Activated T-cell treated with anti-CD3 and anti-CD28 coated beads, Interleukin-2, amount 50 U/mL, for 48 hours (primary cell): ENCODE measurements at places on chromosomes 1 and 21.

GRCh38 chr1:182709225-182709764, 24.9 kb upstream of the RGS8 start:
- DNase-seq: no peak

DNA sequence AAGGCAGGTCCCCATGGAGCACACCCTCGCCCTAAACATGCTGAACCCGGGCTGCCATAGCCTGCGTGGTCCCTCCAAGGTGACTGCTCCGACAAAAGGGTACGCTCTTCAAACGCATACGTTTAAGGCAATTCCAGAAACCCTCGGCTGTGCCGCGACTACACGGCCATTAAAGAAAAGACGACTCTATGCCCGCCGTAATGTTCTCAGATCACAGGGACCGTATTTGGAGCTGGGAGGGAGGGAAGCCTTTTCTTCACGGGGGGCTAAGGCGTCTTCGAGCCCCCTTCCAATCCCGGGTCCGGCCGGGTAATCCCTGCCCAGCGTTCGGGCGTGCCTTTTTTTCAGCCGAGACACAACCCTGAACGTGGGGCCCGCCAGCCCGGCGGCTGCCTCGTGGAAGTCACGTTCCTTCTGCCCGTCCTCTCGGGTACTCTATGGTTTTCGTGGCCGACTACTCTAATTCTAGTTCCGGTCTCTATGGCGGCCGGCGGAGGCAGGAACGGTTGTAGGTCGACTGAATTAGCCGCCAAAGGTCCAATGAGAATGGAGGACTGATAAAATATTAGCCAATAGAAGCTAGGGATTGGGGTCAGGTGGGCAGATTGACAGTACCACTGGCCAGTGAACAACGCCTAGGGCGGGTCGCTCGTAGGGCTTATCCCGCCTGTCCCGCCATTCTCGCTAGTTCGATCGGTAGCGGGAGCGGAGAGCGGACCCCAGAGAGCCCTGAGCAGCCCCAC, at the start of gene YBX1:
Gene YBX1, plus strand, starts transcription at position 678 of the 743 bp plus-strand sequence. CDS start 148 bp downstream, outside the sequence.
- peak; percentile 97 for DNase-seq

DNA sequence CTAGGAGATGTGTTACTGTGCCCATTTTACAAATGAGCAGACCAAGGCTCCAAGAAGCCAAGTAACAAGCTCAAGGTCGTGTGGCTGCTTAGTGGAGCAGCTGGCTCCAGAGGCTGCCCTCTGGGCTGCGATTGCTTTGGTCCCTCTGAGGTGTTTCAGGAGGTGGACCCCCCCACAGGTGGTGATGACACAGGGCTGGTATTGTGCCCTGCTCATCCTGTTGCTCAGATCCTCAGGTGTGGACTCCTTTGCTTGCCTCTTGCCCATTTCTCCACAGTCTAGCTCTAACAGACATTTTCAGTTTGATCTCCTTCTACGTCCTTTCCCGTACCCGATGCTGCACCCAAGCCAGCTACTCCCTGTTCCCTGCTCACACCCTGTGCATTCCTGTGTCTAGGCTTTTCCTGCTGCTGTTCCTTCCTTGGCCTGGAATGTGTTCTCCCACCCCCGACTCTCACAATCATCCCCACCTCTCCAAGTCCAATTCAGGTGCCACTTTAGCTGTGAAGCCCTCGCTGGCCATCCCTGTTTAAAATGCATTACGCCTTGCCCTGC, 28.1 kb upstream of the GRHL3 start:
- no peak for DNase-seq

DNA sequence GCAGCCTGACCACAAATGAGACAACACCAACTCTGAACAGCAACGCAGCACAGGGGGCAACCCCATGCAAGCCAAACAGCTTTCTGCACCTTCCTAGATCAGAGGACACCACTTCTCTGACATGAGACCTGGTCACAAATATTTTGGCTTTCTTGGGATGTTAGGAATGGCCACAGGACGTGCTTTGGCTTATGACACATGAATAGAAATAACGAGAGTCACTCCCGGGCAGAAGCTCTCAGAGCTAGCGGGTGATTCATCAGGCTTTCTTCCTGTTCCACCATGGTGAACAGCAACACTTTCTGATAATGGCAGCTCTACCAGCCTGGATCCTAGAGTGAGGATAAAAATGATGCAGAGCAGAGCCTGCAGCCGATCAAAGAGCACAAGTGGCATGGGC, 39.4 kb downstream of the PAFAH2 start:
- no peak for DNase-seq

DNA sequence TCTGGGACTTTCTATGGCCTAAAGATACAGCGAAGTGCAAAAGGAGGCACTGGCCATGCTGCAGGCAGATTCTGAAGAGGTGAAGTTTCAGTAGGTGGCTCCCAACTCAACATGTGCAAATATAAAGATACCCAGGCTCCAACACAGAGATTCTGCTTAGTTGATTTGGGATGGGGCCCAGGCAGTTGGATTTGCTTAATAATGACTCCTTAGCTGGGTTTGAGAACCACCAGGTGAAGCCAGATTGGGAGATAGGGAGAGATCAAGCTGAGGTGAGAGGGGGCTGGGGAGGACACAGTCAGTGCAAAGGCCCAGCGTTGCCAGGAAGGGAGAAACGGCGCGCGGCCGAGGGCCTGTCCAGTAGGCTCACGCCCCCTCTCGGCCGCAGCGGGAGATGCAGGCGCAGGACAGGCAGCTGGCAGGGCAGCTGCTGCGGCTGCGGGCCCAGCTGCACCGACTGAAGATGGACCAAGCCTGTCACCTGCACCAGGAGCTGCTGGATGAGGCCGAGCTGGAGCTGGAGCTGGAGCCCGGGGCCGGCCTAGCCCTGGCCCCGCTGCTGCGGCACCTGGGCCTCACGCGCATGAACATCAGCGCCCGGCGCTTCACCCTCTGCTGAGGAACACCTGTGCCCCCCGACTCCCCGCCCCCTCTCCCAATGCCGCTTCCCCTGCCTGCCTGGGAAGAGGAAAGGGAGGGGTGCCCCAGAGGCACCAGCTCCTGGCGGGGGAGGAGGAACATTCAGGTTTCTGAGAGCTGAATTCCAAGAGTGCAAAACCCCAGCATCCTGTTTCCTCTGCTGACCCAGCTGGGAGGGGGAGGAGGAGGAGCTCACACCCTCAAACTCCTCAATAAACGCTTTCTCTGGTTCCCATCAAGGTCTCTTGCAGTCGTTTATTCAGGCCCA, 1.2 kb downstream of the FAM167B start:
- peak; percentile 92 for DNase-seq

GRCh38 chr1:200139661-200140250, 112.2 kb downstream of the NR5A2 start:
- no peak for DNase-seq

DNA sequence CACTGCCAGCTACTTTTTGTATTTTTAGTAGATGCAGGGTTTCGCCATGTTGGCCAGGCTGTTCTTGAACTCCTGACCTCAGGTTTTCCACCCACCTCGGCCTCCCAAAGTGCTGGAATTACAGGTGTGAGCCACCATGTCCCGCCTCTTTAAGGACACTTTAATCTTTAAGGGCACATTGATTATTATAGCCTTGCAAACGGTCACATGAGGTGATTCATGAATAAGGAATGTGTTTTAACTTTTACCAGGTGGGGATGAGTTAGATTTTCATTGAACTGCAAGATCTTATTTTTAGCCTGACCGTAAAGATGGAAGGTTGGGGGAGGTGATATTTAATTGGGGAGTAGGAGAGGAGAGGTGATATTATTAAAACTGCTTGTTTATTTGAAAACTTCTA, 61.9 kb downstream of the TBCE start:
- DNase-seq: no peak

DNA sequence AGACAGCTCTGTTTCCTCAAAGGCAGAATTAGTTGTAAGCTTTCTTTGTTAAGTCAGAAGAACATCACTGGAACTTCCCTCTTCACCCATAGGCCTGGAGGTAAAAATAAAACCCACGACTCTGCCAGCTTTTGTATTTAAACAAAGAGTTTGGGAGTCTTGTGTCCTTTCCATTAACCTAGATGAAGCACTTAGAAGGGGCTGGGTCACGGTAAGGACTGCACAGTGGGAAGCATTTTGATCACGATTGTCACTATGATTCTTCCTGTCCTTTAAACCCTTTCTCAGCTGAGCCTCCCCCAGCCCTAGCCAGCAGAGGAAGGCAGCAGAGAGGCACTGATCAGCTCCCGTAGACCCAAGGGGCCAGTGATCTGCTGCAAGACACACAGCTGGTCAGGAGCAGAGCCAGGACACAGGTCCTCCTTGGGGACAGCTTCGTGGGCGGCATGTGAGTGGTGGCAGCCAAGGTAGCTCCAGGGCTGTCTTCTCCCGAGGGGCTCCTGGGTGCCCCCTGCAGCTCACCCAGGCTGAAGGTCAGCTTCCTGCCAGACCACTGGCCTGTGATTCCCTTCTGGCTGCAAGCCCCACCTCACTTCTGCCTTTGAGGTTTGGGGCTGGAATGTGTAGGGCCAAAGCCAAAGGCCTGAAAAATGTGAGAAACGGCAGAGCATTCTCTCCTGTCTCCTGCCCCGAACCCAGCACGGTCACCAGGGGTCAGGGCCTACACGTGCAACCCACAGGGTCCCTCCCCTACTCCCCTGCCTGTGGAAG, 4.0 kb upstream of the LAPTM5 start:
- peak; percentile 34 for DNase-seq

GRCh38 chr1:25568090-25568833, 24.9 kb downstream of the LDLRAP1 start:
- no peak for DNase-seq

- no peak for DNase-seq
Observed at GRCh38 chr1:94951046-94951445, 24.1 kb upstream of the CNN3 start.

- DNase-seq: no peak
Observed at GRCh38 chr1:190170321-190170720, 307.3 kb downstream of the BRINP3 start.

- DNase-seq: no peak
Observed at GRCh38 chr1:34610063-34610462, 144.8 kb upstream of the GJB5 start.

DNA sequence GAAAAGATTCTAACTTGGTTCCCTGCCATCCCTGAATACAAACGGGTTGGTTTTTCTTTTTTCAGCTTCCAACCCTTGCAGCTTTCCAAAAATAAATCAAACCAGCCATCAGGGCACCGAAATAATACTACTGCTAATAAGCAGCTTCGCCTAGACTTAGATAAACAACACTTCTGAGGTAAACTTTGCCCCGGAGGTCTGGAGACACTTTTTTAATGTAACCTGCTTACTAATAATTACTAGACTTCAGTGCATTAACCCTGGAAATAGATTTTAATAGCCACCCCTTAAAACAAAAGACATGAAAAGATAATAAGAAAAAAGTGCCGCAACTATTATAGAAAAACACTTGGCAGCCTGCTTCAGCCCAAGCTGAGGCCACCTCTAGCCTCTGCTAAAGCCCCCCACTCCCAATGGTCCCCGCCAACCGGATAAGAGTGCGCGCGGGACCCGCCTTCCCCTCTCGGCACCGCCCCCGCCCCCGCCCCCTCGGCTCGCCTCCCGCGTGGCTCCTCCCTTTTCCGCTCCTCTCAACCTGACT, 405 bp upstream of the GADD45A start:
- no peak for DNase-seq

DNA sequence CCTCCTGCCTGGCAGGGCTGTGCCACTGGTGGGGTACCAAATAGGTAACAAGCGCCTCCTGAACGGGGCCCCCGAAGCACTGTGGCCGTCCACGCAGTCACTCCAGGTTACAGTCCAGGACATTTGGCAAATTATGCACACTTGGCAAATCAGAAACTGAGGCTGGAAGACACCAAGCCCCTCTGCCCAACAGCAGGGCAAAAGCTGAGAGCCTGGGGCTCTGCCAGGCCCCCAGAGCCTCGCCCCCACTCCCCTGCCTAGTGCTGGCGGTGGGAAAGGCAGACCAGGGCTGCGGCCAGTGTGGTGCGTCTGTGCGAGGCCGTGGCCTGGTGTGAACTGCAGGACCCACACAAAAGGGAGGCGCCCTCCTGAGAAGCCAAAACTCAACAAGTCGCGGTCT, 9.4 kb downstream of the PANK4 start:
- DNase-seq: no peak

GRCh38 chr1:167148421-167148820, 54.5 kb downstream of the STYXL2 start:
- no peak for DNase-seq

DNA sequence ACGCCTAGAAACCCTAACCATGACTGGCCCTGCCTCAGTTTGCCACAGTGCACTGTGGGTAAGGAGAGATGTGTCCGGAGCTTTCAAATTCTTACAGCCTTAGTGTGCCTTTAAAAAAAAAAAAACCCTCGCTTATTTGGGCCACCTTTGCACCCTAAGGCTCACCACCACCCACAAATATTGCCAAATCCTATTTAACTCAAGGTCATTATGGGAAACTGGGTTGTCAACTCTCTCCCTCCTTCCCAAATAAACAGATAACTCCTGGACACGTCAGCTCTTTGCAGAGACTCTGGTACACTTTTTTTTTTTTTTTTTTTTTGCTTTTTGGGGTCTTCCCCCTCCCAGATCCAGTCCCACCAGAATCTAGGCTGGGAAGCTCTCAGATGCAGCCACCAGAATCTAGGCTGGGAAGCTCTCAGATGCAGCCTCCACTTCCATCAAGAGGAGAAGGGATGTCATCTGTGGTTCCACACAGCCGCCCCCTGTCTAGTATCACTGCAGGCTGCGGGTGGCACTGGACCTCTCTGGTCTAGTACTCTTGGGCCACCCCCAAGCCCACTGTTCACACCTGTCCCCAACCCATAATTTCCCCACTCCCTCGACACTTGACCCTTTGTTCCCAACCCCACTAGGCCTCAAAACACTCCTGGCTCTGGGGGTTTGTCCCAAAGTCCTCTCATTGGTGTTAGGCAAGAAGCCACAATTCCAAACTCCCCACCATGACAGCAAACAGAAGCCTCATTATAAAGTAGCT, 3.4 kb downstream of the DHRS3 start:
- no peak for DNase-seq

DNA sequence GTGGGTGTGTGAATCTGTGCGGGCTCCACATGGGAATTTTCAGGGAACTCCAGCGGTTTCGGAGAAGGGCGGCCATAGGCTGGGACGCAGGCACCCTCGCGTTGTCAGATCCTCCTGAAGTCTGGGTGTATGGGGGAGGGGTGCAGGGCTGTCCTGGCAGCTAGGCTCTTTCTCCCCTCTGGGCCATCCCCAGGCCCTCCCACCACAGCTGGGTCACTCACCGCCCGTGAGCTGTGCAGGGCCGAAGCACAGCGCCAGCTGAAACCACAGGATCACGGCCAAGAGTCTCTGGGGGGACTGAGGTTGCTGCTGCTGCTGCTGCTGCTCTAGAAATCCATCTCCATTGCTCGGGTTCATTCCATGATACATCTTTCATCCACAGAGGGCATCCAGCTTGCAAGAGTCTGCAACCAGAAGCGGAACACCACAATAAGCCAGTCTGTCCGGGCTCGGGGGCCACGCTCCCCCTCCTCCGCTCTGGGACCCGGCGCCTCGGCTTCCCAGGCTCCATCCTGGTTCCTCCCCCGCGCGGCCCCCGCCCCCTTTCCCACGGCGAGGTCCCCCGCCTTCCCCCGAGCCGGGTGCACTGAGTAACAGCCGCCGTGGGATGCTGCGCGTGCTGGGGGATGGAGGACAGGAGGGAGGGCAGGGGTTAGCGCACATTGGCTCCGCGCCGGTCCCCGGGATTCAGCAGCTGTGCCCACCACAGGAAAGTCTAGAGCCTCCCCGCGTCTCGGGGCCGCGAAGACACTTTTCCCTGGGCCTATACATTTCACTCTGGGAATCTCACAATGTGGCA, 720 bp downstream of the SUSD4 start:
- DNase-seq: peak; percentile 40

GRCh38 chr1:155695072-155695471, 6.2 kb downstream of the DAP3 start:
- DNase-seq: no peak
